Activated naive CD4-positive, alpha-beta T cell treated with Interleukin-2 at 50 U/mL for 16 hours (primary cell): ENCODE measurements at places on chromosomes 7 and 10.

DNA sequence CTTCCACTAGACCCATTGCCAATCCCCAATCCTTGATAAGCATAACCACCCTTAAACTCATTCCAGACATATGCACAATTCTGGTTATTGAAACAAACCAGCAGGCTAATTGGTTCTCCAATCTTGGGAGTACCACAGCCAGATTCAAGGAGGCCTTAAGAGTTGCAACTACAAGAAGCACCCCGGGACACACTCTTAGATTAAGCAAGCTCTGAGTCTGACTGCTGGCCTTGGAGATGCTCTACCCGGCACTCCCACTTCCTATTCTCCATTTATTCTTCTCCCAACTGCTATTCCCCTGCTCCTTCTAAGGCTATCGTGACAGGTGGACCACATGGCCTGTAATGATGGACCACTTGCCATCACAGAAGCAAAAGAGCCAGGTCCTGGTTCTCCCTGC lies 40.3 kb downstream of the CYTH3 start:
- no peak for DNase-seq

GRCh38 chr10:30784524-30784896 lies 155.0 kb upstream of the LYZL2 start:
- no peak for DNase-seq

DNA sequence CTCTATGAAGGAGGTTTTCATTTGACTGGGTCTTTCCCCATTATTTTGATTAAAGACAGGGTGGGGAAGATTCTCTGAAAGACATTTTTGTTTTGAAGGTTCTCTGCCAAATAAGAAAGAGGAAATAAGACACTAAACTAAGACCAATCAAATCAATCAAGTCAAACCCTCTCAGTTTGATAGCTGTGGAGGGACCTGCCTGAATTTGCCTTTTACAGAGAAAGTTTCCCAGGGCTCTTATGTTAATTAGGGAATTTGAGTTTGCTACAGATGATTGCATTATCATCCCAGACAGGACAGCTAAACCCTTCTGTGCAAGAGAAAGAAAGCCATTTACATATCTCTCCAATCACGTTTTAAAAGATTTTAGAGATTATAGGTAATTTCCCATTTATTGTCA lies 80.0 kb downstream of the CSTF2T start:
- DNase-seq: no peak

- DNase-seq: peak; percentile 42
Measured at GRCh38 chr7:37065779-37066271, 341.5 kb upstream of the AOAH start.

DNA sequence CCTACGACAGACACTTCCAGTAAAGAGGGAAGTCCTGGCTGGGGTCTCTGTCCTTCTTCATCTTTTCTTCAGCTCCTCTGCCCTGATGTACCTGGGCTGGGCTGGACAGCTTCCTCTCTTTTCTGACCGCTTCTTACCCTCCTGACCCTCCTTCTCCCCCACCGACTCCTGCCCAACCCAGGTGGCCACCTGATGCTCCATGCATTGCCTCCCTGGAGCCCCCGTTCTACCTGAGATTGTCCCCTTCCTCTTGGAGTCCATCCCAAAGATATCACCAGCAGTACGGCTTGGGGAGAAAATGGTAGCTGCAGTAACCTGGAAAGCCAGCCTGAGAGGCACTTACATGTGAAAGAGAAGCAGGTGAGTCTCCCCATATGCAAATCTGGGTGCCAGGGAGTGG lies 566.3 kb downstream of the TCERG1L start:
- no peak for DNase-seq

DNA sequence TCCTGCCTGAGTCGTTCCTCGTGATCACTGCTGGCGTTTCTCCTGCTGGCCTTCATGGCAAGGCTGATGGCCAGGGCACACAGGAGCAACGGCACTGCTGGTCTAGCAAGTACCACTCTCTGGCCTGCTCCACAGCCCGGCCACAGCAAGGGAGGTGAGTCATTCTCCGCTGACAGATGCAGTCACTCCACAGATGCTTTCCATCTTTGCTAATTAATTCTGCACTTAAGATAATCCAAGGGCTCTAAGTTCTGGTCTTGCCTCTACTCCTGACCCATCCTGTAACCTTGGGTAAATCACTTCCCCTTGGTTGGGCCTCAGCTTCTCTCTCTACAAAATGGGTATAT lies 244.4 kb downstream of the RPS24 start:
- no peak for DNase-seq

DNA sequence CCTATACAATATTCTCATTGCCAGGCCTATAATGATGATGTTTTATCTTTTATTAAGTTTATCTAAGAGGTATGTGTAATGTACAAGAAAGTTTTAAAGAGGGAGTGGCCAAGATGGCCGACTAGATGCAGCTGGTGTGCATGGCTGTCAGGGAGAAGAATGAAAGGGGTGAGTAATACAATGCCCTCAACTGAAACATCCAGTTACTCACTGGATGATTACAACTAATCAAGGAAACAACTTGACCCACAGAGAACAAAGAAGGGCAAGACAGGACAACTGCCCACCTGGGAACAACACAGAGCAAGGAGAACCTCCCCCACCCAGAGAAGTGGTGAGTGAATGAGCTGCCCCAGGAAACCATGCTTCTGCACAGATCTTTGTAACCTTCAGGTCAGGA lies 880.0 kb upstream of the LRRTM3 start:
- DNase-seq: no peak

DNA sequence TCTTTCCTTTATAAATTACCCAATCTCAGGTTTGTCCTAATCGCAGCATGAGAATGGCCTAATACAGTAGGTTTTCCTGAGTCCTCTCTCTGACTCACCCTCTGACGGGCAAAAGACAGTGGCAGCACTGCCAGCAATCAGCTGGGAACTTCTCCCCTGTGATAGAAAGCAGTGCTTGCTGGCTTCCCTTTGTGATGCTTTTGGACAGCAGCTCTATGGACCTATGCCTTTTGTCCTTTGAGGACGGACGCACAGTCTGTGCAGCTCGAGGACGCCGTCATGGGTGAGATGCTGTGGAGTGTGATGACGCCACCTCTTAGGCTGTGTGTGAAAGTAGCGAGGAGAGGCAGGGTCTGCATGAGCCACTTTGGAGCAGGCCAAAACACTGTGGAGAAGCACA lies 68.8 kb downstream of the KIAA1217 start:
- no peak for DNase-seq

- DNase-seq: no peak
Measured at GRCh38 chr7:2718296-2718965, 30.4 kb downstream of the AMZ1 start.

GRCh38 chr10:13414855-13415254 lies 66.8 kb upstream of the SEPHS1 start:
- DNase-seq: no peak

DNA sequence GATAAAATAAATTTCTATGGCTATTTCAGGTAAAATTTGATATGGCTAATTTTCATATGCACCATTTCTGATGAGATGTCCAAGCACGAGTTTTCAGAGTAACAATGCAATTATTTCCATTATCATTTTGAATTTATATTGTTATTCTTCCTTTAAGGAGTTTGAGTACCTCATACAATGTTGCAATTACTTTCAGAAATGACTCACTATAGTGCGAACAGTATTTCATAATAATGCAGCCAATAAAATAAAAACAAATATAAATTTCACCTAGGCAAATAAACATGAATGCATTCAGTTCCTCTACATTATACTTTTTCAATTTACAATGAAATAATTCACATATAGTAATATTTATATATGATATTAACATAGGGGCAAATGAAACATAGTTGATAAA lies 78.8 kb upstream of the LRRN3 start:
- no peak for DNase-seq

GRCh38 chr7:26659121-26659520 lies 205.3 kb downstream of the SKAP2 start:
- DNase-seq: no peak

DNA sequence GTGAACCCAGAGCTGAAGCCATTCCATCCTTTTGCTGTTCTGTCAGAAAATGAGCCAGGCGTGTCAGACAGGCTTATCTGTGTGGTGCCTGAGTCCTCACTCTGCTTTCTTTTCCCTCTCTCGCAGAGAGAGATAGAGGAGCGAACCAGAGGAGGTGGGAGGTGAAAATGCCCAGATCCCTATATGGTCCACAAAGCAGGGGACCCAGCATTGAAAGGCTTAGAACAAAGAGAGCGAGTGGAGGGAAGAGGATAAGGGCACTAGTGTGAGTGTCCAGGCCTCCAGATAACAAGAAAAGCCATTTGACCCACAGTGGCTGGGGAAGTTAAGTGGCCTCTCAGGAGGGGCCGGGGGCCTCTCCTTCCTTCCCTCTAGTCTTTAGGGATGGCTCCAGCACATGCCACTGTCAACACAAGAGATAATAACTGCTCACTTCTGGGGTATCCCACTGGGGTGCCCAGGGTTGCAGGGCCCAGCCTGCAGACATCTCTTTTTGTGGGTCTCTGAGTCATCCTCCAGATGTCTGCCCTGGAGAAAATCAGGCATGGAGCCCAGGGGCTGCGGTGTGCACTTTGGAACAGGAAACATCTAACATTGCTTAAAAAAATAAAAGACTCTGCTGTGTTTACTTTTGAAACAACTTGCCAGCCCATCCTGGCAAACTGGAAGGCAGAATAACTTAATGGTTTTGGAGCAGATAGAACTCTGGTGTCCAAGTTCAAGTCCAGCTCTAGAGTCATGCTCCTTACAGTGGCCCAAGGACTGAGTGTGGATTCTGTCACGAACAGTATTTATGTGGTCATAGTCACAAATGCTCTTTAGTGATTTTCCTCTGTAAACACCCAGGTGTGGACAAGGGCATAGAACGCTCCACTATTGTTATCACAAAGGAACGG lies 189.5 kb downstream of the CXCL12 start:
- no peak for DNase-seq

DNA sequence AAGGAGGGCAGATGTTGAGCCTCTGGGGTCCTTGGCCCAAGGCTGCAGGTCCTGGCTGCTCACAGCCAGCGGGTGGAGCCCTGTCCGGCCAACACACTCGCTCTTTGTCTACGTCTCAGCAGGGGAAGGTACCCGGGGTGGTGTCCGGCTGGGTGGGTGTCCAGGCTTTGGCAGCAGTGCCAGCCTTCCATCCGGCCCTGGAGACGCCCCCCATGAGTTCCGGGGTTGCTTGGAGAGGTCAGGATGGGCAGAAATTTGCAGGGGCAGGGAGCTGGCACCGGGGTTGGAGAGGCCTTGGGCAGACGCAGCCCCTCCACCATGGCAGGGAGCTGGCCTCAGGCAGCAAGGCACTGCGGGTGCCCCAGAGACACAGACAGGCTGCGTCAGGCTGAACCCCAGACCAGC lies 42.2 kb upstream of the ELN start:
- no peak for DNase-seq

- DNase-seq: no peak
Measured at GRCh38 chr7:122965306-122965705, 30.2 kb downstream of the TAS2R16 start.

DNA sequence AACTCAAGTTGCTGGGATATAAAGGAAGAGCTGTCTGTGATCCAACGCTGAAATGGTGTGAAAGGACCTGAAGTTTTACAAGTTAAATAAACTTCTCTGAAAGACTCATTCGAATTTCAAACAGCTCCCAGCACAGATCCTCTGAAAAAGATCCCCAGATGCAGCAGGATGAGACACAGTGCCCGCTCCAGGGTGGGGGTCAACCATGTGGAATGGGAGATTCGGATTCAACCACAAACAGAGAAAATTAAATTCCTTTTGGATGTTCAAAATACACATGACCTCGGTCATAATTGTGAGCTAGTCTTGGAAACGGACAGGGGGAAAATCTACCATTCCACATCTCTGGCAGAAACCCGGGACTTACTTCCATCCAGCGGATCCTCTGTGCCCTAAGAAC lies 119.6 kb downstream of the PRKAG2 start:
- no peak for DNase-seq

- no peak for DNase-seq
Measured at GRCh38 chr10:95508730-95509129, 52.4 kb downstream of the SORBS1 start.

DNA sequence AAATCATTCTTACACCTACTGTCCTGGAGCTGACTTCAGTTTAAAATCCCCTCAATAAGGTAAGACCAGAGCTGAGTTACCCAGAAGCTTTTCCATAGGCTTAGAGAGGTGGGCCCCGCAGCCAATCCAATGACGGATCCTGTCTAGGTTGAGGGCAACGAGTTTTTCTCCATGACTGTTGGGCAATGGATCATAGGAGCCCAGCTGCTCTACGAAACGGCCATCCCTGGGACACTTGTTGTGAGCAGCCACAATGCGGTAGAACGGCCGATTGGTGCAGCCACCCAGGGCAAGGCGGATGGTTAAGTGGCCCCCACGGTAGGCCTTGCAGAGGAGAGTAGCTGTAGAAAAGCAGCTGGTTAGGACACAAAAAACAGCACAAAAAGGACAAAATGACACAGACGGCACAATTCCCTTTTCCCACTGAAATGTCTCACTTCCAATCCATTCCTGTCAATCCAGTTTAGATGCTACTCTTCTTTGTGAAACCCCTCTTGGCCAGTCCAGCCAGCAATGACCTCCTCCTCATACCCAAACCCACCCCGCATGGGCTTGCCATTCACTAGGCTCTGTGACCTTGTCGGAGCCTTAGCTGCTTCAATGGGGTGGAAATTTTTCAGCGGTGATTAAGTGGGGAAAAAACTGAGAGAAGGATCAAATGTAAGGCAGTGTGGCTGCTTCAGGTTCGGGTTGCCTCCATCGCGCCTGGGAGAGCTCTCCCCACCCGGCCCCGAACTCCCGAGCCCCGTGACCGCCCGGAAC lies 580 bp downstream of the MRPS16 start:
- DNase-seq: peak; percentile 10

DNA sequence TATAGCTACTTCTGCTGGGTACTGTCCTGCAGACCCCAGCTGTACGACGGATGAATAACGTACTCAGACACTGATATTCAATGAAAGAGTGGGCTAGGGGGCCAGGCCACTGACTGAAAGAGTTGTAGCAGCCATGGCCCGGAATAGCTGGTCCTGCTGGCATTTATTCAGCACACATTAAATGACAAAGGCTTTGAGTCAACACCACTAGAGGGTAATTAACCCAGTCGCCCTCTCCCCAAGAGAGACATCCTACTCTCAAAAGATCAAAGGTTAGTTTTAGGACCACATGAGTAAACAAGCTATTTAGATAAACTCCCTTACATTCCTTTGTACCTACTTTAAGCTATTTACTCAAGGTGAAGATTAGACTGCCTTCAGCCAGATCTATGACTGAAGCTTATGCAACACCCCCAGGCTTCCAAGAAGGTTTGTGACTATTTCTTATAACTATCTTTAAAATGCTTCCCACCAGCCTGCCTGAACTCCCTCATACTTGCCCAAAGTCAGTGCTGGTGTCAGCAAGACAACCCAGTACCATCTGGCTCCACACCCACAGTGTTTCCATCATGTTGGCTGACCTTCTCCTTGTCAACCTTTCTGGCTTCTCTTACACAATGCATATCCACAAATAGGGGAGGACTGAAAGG lies 629.1 kb downstream of the SORCS1 start:
- no peak for DNase-seq

- DNase-seq: no peak
Measured at GRCh38 chr7:30567081-30567480, 27.6 kb upstream of the GARS1 start.

- no peak for DNase-seq
Measured at GRCh38 chr10:73591935-73592699, 975 bp upstream of the USP54 start.
